ENCODE measurements at places on chromosomes 11 and 22.
A peak's percentile ranks its signal among the peaks of the same experiment; 100 is the strongest.

GRCh38 chr22:17855572-17856290 lies 81.5 kb upstream of the BID start:
- DNase-seq: no peak

- no peak for DNase-seq
Observed at GRCh38 chr11:68251765-68252164, 20.0 kb downstream of the C11orf24 start.

DNA sequence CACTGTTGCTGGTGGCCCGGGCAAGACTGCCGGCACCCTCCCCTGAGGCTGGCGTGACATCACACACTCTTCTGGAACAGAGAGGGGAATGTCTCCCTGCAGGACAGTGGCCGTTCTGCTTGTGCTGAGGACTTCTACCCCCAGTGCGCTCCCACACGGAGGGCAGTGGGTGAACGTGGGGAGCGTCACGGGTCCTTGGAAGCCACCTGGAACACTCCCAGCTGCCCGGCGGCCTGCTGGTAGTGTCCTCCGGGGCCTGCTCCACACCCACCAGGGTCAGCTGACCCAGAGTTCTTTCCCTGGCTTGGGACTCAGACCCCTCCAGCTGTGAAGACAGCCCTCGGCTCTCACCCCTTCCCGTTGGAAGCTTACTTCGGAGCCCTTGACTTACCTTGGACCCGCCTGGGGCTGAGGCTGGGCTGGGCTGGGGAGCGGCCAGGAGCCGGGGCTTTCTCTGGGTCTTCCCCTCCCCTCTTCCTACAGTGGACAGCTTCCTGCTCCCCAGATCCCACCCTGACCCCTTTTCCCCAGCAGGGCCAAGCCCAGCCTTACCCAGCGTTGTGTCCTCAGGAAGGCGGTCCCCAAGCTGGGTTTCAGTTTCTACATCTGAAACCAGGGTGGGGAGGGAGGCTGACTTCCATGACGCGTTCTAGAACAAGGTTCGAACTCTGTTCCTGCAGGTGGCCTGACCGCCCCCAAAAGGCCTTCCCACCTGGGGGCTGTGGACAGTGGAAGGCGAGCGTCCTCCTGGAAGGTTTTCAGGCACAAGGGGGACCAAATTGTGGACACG lies 14.8 kb upstream of the GAL start:
- no peak for DNase-seq

GRCh38 chr11:105298630-105299029 lies 159.1 kb upstream of the CARD18 start:
- no peak for DNase-seq

- DNase-seq: peak; percentile 59
Observed at GRCh38 chr22:41862530-41863266, 29.8 kb downstream of the SREBF2 start.

GRCh38 chr11:114343020-114343419 lies 46.8 kb downstream of the NNMT start:
- DNase-seq: no peak

DNA sequence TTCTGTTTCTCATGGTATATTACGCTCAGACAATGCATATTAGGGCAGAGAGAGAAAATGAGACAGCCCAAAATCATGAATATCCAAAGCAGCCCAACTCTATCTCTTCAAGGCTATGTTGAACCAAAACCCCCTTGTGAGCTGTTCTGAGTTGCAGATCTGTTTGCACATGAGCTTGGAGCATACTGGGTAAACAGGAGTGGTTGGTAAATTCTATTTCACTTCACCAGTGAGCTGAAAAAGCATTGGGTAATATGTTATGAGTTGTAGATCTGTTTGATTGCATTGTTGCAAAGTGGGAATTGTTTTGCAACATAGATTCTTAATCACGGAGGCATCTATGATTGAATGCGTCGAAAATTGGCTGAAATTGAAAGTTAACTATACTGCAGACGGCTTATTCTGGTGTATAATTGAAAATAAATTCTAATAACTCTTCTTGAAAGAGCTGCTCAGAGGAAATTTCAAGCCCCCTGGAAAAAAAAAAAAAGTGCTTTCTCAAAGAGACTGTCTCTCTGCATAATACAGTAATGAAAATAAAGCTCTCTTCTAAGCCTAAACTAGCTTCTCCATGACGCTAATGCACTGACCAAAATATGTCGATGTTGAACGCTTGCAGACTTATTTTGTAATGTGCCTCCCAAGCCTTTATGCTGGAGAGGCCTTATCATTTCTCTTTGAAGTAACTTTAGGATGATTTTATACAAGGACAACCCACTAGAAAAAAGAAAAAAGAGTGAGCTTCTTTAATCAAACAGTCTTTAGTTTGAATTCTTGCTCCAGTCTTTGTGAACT lies 263.7 kb downstream of the NTM start:
- DNase-seq: no peak

DNA sequence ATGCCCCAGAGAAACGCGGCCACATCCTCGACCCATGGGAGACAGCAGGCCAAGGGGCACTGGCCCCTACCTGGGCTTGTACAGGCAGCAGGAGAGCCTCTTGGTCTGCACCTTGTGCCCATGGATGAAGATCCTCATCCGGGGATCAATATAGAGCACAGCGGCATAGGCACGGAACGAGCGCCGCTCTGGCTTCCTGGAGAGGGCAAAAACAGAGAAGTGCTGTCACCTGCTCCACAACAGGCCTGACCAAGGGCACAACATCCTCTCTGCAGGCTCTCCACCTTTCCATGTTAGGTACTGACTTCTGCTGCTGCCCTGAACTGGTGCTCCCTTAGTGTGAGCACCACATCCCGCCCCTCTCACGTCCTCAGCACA lies 27.2 kb downstream of the MORC2 start:
- no peak for DNase-seq

DNA sequence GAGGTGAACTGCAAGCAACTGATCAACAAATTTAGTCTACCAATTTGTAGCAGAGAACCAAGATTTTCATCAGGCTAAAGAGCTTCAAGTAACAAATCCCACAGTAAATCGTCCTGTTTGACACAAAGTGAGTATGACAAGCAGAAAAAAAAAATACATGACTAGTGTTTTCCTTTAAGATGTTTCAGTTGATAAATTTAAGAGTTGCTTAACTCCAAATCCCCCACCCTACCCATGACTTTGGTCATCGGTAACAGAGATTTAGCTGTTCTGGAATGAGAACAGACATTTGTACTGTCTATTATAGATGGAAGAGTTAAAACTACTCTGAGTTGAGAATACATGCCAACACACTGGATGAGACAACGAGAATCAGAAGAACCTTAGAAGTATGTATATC lies 165.0 kb upstream of the MTMR2 start:
- DNase-seq: no peak

GRCh38 chr11:116145187-116145865 lies 627.5 kb downstream of the BUD13 start:
- no peak for DNase-seq

DNA sequence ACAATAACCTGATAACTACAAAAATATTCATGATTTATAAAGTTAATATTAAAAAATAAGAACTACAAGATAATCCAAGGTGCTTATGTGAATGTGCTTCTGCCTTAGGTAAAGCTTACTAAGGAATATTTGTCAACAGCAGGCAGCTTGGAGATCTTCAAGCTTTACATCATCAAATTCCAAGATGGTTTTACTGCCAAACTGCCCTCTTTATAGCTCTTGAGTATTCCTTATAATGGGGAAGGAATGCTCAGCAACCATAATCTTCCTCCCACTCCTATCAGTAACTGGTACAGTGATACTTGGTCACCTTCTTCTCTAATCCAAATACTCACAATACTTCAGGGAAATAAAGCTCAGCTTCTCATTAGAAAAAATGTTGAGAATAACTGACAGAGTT lies 30.1 kb downstream of the SBF2 start:
- no peak for DNase-seq

- peak; percentile 33 for DNase-seq
Observed at GRCh38 chr22:46367707-46368191, 32.2 kb downstream of the TRMU start.

DNA sequence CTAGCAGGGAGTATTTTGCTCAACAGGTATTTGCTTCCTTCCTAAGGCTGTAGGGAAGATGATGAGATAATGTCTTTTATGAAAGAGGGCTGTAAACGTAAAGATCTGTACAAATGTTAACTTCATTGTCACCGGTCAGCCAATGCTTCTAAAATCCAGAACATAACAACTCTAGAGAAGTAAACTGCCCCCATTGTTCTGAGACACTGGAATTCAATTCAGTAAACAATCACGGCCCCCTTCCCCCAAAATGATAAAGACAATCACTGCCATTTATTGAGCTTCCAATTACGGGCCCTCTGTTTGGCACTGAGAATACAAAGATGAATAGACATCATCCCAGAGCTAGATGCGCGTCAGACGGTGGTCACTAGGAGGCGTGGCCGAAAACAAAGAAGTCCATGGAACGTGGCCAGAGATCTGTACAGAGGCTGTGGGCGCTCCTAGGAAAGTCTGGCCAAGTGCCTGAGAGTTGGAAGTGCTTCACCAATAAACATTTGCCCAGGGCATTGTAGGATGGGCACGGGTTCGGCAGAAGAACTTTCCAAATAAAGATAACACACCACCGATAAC lies 576 bp downstream of the TMEM258 start:
- DNase-seq: peak; percentile 46

DNA sequence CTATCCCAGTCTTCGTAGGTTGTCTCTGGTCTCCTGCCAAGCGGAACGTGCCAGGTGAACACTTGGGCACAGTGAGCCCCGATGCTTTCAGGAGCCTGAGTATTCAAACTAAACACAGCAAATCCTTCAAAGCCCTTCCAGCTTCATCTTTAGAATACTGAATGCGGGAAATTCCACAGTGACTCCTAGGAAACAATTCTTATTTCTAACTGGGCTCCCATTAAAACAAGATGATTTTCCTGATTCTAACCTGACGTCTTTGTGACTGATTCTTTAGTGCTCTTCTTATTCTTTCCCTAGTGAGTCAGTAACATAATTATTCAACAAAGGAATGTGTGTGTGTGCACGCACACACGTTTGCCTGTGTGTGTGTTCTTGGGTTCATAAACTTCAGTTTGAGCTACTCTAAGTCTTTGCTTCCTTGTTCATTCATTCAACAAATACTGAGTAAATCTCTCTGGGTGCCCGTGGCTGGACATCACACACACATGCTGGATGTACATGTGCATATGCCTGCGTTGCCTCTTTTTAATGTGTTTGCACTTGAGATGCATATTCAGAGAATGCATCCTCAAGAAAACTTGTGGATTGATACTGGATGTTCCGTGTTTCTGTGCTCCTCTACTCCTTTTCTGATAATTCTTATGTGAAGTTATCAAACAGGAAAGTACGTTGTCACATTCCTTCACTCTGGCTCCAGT lies 134.5 kb downstream of the WNT7B start:
- no peak for DNase-seq

- DNase-seq: no peak
Observed at GRCh38 chr11:10494636-10495463, 39.8 kb downstream of the AMPD3 start.

DNA sequence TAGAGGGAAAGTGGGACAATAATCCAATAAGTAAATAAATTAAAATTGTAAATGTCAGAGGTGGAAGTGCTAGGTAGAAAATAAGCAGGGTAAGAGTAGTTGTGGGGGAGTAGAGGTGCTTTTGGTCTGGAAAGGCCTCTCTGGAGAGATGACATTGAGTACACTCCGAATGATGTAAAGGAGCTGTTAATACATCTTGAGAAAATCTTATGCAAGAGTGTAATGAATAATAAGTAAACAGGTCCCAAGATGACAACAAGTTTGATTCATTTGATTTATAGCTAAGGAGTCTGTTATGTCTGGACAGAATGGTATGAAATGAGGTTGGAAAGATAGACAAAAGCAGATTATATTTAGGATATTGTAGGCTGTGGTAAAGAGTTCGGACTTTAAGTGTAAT lies 87.5 kb downstream of the TMEM135 start:
- DNase-seq: no peak

DNA sequence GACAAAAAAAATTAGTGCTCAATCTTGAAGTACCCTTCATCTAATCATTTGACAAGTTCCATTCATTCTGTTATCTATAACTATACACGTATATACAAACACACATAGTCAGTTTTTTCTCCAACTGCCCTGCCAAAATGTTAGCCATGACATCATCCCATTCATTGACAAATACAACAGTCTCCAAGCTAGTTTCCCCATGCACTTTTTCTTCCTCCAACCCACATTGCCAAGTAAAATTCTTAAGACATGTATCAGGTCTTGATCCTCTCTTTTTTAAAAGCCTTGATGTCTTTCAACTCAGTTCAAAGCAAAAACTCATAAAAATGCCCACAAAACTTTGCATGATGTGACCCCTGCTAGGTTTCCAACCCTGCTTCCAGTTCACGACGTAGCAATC lies 58.1 kb downstream of the DDI1 start:
- DNase-seq: no peak

DNA sequence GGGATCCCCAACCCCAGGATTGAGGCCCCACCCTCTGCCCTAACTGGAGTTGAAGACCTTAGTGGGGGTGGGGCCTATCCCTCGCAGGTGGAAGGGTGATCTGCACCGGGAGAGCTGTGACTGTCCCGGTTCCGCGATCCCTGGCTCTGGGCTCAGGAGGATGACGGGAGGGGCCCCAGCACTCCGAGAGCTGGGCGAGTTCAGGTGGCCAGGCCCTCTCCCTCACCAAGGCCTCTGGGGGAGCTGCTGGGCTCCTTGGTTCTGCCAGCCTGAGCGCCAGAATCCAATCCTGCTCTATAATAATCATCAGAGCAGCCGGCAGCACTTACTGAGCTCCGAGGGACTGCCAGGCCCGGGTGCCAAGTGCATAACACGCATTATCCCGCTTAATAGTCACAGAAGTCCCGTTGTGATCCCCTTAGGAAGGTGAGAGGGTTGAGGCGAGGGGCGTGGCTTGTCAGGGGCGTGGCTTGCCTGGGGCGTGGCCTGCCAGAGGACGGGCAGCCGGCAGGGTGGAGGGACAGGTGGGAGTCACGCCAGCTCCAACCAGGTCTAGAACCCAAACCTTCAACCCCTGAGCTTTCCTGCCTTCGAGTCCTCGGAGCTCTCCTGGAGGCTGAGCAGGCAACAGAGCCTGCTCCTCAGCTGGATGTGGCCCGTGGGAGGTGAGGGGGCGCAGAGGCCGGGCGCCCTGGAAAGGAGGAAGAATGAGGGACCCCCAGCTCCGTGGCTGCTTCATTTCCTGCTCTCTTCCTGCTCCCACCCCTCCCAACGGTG lies 7.3 kb upstream of the SYT7 start:
- DNase-seq: peak; percentile 32

DNA sequence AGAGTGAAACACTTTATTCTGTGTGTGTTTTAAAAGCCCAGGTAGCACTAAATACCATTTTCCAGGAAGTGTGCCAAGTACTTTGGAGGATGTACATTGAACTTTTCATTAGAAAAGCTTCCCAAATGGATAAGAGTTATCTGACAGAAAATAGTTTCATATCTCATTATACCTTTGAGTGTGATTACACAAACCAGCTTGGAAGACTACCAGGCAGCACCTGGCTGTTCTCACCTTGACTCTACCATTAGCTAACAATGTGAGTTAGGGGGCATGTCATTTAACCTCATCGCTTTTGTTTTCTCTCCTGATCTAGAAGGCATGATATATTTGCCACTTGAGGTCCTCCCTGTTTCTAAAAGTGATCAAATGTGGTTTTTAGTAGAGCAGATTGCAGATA lies 50.2 kb downstream of the GRM5 start:
- no peak for DNase-seq

- DNase-seq: no peak
Observed at GRCh38 chr22:44049486-44050231, 25.6 kb downstream of the PARVB start.

Data from stimulated activated CD8-positive, alpha-beta memory T cell treated with anti-CD3 and anti-CD28 coated beads, Interleukin-7, amount 100 ng/mL, for 48 hours (primary cell).